ENCODE measurements at places on chromosomes 6 and 20.

DNA sequence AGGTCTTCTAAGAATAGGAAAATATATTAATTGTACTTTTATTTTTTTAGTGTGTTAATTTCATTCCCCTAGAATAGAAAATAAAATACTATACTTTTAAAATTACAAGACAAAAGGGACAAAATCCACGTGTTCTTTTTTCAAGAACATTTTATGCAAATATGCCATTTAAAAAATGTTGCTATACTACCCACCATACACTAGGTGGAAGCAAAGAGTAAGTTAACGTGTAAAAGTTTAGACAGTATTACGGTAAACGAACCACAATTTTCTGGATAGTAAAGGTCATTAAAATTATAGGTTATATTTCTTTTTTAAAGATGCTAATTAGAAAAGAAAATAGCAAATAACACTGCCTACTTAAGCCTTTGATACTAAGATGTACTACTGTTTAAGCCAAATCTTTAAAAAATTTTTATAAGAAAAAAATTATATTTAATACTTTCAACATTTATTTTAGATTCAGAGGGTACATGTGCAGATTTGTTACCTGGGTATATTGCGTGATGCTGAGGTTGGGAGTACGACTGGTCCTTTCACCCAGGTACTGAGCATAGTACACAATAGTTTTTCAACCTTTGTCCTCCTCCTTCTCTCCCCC is 287.6 kb downstream of the PHF3 start:
- DNase-seq = no peak

DNA sequence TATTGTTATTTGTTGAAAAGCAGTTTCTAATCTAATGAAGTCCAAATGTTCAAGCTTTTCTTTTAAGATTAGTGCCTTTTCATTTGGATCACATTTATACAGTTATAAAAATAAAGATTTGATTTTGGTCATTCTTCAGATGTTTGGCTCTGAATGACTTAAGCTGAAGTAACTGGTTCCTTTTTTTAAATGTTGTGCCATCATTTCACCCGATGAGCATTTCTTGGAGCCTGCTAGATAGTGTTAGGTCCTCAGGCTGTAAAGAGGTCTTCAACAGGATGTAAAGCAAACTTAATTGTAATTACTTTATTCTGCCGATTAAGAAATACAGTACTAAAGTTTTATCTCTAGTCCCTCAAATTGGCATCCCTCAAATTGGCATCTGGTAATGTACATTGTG is 41.2 kb upstream of the ASIP start:
- no peak for DNase-seq

GRCh38 chr6:136956590-136957544 is 34.8 kb downstream of the SLC35D3 start:
- no peak for DNase-seq

DNA sequence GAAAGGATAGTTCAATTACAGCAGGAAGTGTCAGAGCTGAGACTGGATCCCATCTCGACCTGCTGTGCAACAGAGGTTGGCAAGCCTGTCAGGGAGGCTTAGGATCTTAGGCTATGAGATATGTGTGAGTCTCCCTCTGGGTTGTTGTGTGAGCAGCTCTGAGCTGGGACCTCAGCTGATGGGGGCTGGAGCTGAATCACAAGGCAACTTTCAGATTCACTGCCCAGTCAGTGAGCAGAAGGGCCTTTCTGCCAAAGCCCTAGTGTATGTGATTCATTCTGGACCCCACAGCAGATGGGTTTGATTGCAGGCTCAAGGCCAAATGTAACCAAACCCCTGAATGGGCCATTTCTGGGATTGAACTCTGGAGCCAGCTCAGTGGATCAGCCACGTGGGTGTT is 4.5 kb downstream of the PI3 start:
- no peak for DNase-seq

Measured in stimulated activated CD4-positive, alpha-beta T cell treated with anti-CD3 and anti-CD28 coated beads, Interleukin-15, amount 100 ng/mL, for 1 hour (primary cell).